Smooth muscle cell of bladder (primary cell): ENCODE measurements at places on chromosomes 12 and 14. TPM values are rescaled to one million over a fixed set of nuclear protein-coding genes. Genes with fewer than 3 reads are reported as not detected.

Gene FOXA1
- total RNA-seq: 0.09 TPM in 1 of 2 replicates, not detected in the other

Gene LRRC43
- 1.00 and 2.6 TPM in 2 replicates for total RNA-seq

Gene DNAJC22
- total RNA-seq: 1.8 and 6.0 TPM in 2 replicates

Gene PKP2
- under 0.01 and 0.55 TPM in 2 replicates for total RNA-seq

Gene DBX2
- total RNA-seq: not detected in 2 replicates
